ENCODE measurements at places on chromosomes 7 and 10.
A peak's percentile ranks its signal among the peaks of the same experiment; 100 is the strongest.

DNA sequence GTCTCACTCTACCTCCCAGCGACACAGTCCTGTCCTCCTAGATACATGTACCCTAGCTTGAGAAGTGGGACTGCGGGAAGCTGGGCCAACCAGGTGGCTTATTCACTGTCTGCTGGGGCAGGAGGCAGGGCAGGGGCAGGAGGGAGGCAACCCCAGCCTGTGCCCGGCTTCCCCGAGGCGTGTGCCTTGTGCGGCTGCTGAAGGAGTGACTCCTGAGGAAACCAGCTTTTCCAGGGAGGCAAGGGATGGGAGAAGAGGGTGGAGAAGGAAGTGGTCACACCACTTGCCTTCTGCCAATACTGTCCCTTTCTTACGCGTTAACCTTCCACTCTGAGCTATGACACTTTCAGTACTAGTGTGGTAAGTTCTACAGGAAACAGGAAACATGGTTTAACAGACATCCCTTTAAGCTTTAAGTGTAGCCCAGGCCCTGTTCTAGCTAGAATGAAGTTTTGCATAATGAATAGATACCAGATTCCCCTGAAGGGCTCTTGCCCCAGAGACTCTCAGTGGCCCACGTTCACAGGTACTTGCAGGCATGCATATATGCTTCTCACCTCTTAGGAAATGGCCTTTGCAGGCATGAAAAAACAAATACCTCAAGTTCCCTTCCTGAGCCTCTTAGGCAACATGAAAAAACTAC lies 40.6 kb downstream of the SYPL1 start:
- peak; percentile 18 for DNase-seq

DNA sequence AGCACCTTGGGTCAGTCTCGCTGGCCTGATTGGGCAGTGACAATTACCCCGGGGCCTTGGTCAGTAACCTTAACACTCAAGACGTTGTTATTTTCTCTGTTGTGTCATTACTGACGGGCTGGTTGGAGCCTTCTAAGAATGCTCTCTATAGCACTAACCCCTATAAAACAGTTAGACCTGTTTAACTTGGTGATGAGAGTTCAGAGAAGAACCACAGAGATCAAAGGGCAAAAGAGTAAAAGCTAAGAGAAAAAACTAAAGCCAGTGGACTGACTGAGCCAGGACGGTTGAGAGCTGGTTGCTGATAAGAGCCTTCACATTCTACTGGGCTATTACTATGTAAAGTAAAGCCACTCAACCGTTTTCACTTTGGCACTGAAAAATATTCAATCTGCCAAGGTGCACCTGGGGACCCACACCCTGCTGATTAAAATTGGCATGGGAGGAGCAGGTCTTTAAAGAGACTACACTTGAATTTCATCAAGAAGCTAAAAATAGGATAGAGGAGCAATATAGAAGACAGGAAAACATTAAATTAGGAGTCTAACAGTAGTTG lies 13.6 kb upstream of the ITGB1 start:
- DNase-seq: no peak

DNA sequence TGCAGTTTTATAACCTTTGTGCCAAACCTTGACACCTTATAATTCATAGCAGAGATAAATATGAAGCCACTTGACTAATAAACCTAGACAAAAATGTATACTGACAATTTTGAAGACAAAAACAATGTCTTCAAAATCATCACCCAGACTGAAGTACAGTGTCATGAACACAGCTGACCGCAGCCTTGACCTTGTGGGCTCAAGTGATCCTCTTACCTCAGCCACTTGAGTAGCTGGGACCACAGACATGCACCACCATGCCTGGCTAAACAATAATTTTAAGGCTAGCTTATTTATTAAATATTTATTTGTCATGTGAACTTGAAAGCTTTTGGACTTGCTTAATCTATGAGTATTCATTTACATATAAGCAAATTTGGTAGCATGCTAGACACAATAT lies 24.3 kb downstream of the IL6 start:
- no peak for DNase-seq

DNA sequence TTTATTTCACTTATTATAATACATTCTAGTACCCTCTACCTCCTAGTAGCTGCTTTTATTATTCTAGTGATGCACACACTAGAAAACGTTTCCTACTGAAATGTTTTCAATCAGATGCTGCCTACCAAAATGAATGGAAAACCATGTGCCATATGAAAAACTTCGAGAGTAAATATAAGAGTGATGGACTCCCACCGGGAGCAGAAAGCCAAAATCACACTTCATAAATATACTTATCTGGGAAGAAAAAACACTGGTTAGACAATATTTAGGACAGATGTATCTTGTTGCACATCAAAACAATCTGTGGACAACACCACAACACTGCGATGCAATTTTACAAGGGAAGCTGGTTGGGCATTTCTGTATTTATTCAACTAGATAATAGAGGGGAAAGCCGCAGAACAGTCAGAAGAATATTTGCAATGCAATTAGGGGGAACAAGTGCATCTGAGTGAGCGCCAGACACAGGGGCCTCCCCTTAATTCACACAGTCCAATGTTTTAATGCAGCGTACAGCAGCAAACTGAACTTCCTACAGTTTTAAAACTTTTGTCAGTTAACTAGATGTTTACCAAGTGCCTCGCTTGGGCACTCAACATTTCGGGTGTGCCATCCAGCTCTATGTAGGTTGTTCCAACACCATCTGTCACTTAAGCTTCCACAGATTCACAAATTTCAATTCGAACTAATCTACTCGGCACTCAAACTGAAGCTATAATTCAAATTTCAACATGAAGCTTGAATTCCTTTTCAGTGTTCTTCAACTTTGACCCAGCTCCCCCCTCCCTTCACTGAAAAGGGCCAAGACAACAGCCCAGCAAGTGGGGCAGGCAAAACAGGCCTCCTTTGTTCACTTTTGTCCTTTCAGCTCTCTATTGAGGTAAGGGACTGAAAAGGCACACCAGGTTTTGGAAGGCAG lies 7.4 kb downstream of the NRCAM start:
- DNase-seq: no peak

DNA sequence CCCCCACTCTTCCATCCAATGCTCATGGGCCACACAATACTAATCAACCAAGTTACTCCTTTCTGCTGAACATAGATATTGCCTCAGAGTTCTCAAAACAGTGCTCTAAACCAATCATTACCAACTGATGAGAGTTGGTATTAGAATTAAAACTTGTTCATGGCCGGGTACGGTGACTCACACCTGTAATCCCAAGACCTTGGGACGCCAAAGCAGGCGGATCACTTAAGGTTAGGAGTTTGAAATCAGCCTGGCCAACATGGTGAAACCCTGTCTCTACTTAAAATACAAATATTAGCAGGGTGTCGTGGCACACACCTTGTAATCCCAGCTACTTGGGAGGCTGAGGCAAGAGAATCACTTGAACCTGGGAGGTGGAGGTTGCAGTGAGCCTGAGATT lies 8.2 kb downstream of the TM9SF3 start:
- DNase-seq: no peak

DNA sequence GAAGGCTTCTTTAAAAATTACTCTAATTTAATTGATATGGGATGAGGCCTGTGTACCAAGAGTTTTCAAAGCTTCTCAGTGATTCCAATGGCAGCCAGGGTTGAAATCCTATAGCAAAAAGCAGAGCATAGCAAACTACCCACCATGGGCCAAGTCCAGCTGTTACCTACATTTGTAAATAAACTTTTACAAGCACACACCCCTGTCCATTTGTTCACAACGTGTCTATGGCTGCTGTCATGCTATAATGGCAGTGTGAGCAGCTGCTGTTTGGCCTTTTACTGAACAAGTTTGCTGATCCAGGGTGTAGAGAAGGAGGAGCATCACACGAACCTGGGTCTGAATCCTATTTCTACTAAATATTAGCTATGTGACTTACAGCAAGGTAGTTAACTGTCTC lies 50.0 kb downstream of the NPY start:
- DNase-seq: no peak

GRCh38 chr10:29174389-29174788 lies 114.5 kb upstream of the LYZL1 start:
- no peak for DNase-seq

- no peak for DNase-seq
These were observed 18.3 kb upstream of the CDK6 start for GRCh38 chr7:92854501-92855238.

DNA sequence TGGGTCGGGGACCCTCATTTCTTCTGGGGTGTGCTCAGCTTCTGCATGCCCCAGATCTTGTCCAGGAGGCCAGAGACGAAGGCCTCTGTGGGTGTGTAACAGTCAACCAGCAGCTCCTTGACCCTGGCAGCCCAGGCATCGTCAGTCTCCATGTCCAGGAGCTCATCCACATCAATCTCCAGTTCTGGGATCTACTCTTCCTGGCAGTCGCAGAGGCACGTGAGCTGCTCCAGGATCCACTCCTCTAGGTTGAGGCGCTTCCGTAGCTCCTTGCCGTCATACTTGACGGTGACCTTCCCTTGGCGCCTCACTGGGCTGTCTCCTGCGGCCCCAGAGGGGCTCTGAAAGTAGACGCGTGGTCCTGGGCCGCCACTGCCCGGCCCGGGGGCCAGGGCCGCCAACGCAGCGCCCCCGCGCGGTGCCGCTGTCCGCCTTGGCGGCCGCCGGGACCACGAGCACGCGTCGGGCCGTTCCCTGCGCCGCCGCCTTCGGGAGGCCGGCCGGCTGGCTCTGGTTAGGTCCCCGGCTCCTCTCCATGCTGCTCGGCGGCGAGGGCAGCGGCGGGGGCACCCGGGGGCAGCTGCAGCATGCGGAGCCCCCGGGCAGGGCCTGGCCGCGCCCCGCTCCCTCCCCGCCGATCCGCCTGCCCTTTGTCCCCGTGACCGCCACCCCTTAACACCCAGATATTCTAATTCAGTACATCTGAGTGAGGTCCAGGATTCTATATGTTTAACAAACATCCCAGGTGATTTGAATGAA lies 170.5 kb downstream of the SEPTIN7 start:
- DNase-seq: no peak

DNA sequence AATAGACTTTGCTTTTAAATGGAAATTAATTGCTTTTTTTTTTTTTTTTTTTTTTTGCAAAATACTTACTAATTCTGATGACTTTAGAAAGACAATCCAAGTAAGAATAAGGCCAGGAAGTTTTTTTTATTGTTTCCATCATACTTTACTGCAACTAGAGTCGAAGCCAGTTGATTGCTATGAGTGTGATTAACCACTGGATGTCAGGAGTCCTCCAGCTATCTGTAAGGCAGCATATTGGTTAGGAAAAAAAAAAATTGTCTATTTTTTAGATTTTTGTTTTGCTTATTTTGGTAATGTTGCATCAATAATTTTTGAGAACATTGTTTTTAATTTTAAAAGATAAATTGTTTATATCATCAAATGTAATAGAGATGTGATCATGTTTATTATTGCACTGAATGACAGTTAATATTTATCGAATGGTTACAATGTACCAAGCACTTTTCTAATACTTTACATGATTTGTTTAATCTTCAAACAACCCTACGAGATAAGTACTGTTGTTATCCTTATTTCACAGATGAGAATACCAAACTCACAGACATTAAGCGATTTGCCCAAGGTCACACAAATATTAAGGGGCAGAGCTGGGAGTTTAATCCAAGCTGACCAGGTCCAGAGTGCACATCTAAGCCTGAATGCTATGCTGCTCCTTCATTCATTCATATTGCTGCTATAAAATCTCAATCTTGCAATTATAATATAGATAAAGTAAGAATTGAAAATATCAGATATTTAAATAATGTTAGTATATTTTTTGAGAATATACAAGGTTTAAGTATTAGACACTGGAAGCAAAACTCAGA lies 19.9 kb upstream of the LMOD2 start:
- no peak for DNase-seq

DNA sequence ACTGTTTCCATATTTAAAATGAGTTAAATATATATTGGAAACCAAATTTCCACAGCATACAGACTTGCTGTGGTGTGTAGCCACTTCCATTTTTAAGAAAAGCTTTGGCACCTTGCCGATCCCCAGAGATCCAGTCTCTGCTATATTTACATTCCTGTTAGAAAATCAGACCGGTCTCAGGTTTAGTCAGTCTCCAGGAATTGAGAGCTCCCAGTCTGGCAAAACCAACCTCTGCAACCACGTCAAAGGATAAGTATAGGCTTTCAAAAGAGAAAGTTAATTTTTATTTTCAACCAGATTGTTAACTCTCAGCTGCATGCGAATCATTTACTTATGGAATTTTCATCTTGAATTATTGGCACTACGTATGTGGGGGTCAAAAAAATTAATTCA lies 28.2 kb downstream of the PUS7 start:
- no peak for DNase-seq

- no peak for DNase-seq
These were observed 332.5 kb downstream of the WDR11 start for GRCh38 chr10:121183707-121184106.

- DNase-seq: no peak
These were observed 138.5 kb downstream of the SEMA3A start for GRCh38 chr7:84055904-84056605.
